ENCODE measurements at places on chromosomes 7 and 10.

DNA sequence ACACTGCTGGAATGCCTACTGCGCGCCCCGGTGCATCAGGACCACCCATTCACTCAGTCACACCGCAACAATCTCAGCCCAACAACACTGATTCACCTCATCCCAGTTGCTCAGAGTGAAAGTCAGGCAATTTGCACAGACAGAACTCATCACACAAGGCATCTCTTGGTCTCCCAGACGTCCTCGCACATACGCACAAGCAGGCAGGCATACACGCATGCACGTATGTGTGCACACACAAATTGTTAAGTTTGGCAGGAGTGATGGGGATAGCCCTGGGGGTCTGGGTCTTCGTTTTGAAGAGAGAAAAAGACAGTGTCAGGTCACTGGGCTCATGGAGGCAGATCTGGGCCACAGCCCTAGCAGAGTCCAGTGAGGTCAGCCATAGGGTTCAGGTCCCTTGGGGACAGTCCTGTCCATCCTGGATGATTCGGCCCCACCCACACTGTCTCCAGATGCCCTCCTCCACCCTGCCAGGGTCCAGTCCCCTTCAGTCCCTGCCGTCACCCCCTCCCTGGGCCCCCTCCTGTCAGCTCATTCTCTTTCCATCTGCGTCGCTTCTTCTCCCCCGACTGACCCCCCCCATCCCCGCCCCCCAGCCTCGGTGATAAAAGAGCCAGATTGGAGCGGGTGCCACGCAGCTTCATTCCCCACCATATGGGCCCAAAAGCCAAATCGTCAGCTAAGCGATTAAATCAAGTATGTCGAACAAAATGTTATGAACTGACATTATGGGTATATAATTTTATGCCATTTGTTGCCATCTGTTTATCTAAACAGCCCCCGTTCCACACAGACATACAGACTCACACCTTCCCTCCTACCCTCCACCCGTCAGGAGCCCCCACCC lies 48.5 kb upstream of the SLF2 start:
- no peak for DNase-seq

GRCh38 chr7:2520131-2520760 lies 672 bp downstream of the LFNG start:
- DNase-seq, result no peak

GRCh38 chr7:29208410-29209250 lies 14.1 kb downstream of the CHN2 start:
- no peak for DNase-seq

DNA sequence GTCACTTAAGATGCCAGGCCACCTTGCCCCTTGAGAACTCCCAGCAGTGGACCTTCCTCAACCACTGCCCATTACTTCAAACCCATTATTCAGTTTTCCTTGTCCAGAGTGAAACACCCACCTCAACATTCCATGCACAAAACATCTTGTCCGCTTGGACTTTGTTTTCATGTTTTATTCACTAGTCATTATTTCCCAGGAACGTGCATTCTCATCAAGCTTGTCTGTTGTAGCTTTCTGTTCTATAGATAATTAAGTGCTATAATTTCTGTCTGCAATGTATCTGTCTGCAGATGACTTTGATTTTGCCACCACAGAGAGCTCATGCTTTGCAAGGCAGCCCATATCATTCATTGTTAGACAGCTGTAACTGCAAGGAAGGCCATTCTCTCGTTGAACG lies 117.4 kb downstream of the RAB18 start:
- DNase-seq, result no peak

DNA sequence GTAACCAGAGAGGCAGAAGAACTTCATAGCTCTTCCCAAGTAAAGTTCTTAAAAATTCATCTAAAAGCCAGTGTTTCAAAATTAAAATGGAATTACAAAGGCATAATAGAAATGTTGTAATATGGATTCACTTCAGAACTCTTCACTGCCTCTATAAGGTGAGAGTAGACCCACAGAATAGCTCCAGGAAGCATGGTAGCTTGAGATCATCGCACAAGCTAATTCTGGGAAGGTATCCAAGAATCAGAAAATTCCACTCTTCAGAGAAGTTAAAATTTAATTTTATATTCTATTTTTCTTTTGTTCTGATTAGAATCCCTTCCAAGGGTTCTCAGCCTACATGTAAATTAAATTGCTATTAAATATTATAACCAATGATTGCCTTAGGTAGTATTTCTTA lies 1.5 kb upstream of the DHX32 start:
- no peak for DNase-seq

- DNase-seq, result no peak
Measured at GRCh38 chr7:79182283-79182682, 271.2 kb downstream of the MAGI2 start.

DNA sequence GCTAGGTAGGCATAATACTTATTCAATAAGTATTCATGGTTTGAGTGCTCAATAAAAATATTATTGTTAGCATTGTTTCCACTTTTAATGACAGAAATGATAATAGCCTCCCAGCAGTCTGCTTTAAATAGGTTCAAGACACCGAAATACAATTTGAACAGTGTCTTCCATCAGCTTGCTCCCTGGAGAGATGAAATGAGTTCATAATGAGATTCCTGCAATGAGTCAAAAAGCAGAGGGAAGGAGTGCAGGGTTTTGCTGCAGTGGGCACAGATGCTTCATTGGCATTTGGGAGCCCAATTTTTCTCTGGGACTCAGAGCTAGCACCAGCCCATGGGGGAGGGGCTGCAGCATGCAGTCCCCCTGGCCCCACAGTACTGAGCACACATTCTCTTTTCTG lies 32.6 kb upstream of the CHCHD3 start:
- DNase-seq, result no peak

- no peak for DNase-seq
Measured at GRCh38 chr10:18238870-18239485, 98.8 kb downstream of the CACNB2 start.

DNA sequence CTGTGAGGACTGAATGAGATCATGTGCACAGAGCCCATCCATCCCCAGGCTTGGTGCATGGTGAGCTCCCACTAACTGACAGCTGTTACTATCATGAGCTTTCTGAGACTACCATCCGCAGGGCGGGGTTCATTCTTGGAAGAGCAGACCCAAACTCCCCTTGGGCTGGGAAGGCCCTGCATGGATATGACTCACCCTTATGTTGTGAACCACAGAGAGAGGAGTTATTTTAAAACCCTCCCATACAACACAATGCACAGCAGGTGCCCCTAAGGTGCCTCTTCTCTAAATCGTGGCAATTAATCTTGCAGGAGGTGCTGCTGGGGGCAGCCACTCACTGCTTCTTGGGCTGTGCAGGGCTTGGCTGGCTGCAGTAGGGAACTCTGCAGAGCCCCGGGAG lies 219.1 kb downstream of the GFRA1 start:
- DNase-seq, result no peak

- DNase-seq, result no peak
Measured at GRCh38 chr7:78450706-78451105, 652.1 kb downstream of the PHTF2 start.

- no peak for DNase-seq
Measured at GRCh38 chr10:60312818-60313588, 76.7 kb downstream of the ANK3 start.

DNA sequence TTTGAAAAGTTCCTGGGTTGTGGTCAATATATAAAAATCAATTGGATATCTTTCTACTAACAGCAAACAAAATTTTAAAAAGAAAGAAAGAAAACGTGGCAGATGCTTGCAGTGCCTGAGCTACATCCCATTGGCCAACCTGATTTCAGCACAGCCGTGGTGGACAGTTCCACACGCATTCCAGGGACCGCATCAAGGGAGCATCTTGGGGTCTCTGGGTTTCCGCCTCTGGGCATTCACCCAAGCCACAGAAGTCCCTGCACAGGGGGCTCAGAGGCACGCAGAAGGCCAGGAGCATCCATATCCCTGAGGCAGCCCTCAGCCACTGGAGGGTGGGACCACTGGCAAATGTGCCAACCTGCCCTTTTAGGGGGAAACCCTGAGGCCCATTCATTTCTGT lies 254.5 kb upstream of the RNF32 start:
- DNase-seq, result peak; percentile 57

All from neuronal stem cell (in vitro differentiated cells).